ENCODE measurements at places on chromosomes 5 and 9.

GRCh38 chr5:138645778-138646575 is 70.8 kb upstream of the HSPA9 start:
- DNase-seq: no peak

DNA sequence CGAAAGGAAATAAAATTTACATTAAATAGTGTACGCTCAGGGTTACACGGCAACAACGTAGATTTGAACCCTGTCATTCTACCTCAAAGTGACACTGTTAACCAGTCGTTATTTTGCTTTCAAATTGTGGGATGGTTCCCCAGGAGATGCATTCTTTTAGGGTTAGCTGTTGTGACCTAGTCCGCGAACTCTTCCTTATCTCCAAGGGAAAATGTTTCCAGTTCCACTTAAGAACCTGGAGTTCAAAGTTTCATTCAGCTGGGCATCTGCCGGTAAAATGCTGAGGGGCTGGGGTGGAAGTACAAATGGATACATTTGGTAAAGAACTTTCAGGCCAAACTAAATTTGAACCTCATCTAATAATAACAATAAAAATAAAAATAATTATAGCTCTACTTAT is 264.6 kb downstream of the NR3C1 start:
- no peak for DNase-seq

DNA sequence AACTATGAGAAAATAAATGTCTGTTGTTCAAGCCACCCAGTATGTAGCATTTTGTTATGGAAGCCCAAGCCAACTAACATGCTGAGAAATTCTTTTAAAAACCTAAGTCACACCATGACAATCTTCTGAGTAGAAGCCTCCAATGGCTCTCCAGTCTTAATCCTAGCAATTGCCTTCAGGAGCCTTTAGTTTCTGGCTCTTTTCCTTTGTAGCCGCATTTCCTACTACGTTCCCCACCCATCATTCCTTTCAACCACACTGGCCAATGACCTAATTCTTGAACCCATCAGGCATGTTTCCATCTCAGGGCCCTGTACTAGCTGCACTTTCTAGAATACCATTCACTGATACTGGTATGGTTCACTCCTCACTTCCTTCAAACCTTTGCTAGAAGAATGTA is 2.1 kb upstream of the MRPS30 start:
- no peak for DNase-seq

GRCh38 chr9:125505988-125506438 is 201.0 kb downstream of the MAPKAP1 start:
- DNase-seq: no peak

- no peak for DNase-seq
Measured at GRCh38 chr5:107602896-107603295, 67.8 kb downstream of the EFNA5 start.

- no peak for DNase-seq
Measured at GRCh38 chr5:73499187-73499586, 945 bp downstream of the BTF3 start.

DNA sequence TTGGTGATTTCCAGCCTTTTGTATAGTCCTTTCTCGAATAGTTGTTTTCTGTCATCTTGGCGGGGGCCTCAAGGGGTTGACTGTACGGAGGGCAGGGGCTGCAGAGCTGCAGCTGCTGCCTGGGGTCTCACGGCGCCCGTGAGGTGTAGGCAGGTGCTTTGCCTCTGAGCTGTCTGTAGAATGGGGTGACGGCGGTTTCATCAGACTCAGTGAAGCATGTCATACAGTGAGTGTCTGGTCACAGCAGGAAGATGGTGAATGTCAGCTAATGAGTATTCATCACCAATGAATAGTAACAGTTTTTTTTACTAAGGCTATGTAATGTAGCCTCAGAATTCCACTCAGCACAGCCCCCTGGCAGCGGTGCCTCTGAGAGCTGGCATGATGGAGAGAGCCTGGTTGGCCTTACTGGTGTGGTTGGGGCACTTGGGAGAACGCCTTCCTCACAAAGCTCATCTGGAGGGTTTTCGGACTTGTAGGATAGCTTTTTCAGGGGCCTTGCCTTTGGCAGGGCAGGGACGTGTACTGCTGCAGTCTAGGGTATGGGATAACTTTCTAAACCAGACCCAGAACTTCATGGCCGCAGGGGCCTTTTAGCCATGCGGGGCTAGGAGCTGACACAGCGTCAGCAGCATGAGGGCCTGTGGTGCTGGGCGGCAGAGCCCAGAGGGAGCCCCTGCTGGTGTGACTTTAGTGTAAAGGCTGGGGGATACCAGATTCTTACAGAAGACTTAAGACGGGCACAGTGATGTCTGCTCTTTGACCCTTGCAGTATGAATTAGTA is 15.0 kb downstream of the TENT4A start:
- no peak for DNase-seq

DNA sequence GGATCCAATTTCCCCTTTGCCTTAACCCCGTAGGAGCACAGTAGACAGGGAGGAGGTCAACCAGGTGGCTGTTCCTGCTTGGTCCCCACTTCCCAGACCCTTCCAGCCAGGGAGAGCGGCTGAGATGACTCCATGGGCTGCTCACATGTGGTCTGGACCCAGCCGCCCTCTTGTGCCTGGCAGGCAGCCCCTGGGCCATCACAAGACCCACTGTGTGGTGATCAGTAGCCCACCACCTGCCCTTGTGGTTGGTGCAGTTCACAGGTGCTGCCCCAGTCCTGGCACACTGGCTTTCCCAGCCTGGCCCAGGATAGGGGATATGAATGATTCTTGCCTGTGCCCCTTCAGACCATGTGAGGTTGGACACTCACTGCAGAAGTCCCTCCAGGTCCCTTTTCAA is 1556.7 kb downstream of the FOXD4L5 start:
- no peak for DNase-seq

DNA sequence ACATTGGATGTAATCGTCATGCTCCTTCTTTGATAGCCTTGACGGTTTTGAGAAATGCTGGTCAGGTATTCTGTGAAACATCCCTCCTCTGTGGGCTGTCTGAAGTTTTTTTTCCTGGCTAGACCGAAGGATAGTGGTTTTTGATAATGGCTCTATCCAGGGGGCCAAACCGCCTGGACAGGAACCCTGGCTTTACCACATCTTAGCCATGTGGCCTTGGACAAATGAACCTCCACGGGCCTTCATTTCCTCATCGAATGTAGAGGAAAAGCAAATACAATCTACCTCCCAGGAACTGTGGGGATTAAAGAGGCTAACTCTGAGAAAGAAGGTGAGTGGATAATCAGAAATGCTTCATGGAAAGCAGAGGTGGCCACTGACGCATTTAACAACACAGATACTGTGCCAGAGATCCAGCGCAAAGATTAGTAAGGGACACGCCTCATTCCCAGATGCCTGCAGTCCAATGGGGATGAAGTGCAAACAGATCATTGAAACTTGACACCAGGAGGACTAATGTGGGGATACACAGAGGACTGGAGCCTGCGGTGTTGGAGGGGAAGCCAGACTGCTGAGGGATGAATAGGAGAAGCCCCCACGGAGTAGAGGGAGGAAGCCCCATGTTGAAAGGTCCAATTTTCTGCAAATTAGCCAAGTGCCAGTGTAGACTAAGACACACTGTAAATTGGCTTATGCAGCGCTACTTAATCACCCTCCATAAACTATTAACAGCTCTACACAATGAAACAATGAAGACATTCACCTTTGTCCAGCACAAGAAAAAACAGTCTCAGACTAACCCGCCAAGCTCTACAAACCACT is 41.6 kb downstream of the MYO10 start:
- DNase-seq: no peak

- no peak for DNase-seq
Measured at GRCh38 chr9:93245437-93245970, 61.6 kb downstream of the WNK2 start.

- no peak for DNase-seq
Measured at GRCh38 chr5:53871050-53871449, 310.6 kb downstream of the NDUFS4 start.

DNA sequence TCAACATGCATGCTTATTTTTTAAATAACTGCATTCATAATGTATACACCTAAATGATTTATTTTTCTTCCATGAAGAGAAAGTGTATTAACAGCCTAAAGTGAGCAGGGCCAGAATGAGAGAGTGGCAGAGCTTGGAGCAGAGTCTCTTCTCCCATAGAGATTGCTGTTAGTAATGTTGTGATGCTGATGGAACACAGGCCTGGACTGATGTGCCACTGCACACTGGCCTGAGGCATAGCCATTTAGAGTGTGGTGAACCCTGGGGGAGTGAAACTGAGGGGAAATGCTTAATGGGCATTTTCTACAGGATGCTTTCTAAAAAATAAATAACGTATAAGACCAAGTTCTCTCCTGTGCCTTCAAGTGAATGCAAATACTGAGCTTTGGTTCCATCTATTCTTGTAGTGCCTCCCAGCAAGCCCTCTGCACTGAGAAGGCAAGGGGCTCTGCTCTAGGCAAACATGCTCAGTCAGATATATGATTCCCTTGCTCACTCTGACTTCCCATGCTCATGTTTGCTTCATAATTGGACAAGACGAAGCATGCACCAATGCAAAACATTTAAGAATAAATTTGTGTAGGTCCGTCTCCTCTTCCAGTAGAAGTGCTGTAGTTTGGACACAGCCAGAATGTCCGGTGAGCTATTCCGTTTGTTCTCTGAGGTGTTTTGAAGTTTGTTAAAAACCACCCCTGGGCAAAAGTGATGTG is 185.7 kb downstream of the PBX3 start:
- no peak for DNase-seq

GRCh38 chr9:131824953-131825495 is 85.1 kb upstream of the RAPGEF1 start:
- DNase-seq: no peak

DNA sequence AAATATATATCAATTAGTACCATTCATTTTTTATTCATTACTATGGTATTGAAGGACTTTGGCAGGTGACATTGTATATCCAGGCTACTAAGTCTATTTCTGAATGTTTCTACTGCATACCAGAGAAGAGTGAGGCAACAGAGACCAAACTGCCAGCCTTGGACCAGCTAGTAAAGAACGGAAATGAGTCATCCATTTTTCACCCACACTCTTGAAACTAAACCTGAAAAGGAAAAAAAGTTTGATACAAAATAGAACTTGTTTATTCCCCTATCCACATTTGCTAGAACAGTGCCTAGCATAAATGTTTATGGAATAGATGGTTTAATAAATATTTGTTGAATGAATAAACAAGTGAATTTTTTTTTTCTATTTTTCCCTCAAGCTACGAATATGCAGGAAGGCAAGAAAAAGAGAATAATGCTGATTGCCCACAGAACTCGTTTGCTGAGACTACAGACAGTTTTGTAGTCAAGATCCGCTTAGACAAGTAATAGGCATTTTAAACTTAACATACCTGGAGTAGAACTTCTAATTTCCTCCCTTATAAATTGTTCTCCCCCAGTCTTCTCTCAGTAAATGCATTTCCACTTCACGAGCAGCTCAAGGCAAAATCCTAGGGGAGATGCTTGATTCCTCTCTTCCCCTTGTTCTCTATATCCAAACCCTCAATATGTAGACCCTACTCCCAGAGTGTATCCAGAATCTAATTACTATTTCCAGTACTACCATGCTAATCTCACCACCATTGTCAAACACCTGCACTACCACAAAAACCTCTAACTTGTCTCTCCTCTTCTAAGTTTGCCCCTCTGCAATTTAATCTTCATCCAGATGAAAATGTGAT is 146.2 kb upstream of the RASA1 start:
- peak; percentile 34 for DNase-seq

DNA sequence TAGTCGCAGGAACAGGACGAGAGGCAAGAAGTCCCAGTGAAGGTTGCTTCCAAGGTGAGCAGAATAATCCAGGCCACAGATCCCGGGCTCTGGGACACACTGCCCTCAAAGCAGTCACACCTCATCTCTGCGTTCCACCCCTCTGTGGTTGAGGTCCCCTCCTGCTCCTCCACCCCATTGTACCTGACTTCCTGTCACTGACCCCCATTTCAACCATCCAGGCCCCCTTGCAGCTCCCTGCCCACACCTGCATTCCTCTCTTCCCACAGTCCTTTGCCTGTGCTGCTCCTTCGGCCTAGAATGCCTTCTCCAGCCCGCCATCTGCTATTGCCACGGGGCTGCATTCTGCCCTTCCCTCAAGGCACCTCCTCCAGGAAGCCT is 73.5 kb downstream of the PAX5 start:
- DNase-seq: no peak

- no peak for DNase-seq
Measured at GRCh38 chr9:74948937-74949336, 3.8 kb downstream of the C9orf40 start.

GRCh38 chr5:3175416-3175815 is 420.2 kb upstream of the IRX1 start:
- no peak for DNase-seq

GRCh38 chr5:113209498-113209897 is 225.3 kb downstream of the TSSK1B start:
- DNase-seq: no peak

DNA sequence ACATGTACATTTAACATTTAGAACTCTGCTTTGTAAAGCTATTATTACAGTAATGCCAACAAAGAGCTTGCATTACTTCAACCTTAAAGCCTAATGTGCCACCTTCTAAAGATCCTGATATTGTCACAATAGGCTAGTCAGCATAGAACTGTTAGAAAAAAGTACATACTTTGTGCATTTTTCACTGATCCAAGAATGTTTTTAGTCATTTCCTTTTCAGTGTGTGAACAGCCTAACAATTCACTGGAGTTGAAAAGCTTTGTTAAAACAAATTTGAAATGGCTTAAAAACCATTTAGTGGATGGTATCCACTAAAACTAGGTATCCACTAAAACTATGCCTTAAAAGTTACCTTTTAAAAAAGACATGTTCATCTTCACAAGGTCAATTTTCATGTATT is 4.5 kb downstream of the RPS6 start:
- DNase-seq: no peak

- DNase-seq: no peak
Measured at GRCh38 chr5:931570-932145, 39.0 kb downstream of the TRIP13 start.

DNA sequence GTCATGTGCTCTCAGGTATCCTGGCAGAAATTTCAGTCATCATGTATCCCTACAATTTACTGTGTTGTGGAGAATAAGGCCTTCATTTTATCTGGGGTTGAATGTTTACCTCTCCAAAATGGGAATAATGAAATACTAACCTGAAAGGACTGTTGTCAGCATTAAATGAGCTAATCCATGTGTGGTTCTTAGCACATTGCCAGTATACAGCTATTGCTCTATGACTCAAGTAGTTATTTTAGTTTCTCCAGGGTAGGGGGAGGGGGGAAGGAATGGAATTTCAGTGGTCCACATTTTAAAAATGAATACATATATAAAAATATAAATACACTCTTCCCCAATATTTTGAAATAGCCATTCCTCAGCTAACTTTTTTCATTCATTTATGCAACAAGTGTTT is 3.5 kb downstream of the PAM start:
- no peak for DNase-seq
